A549 treated with ZK216348 at 1 μM for 4 hours (cell line): ENCODE measurements at places on chromosomes 7 and 10. TPM values are rescaled to one million over a fixed set of nuclear protein-coding genes. Genes with fewer than 3 reads are reported as not detected.

The GJD4 gene
- not detected in 5 replicates for total RNA-seq

The GALNT17 gene
- not detected in 5 replicates for total RNA-seq

The CTBP2 gene
- total RNA-seq = 92.5 to 119 TPM (median 112 TPM) in 5 replicates

The NPY gene
- not detected in 5 replicates for total RNA-seq

The CTAGE4 gene
- not detected in 5 replicates for total RNA-seq

The OR13A1 gene
- not detected in 5 replicates for total RNA-seq

The SPDYE5 gene
- not detected in 5 replicates for total RNA-seq

The MCM10 gene
- total RNA-seq = 20.0 to 30.1 TPM (median 23.6 TPM) in 5 replicates

The FAM20C gene
- 29.5 to 48.7 TPM (median 45.5 TPM) in 5 replicates for total RNA-seq

The CALCR gene
- not detected in 5 replicates for total RNA-seq

The NCF1 gene
- 0.28 TPM in 1 of 5 replicates, not detected in the others for total RNA-seq

The SLC26A3 gene
- not detected in 5 replicates for total RNA-seq

The FIS1 gene
- total RNA-seq = 113 to 155 TPM (median 140 TPM) in 5 replicates

The EEPD1 gene
- 49.8 to 67.2 TPM (median 54.4 TPM) in 5 replicates for total RNA-seq

The SLC4A2 gene
- total RNA-seq = 149 to 300 TPM (median 293 TPM) in 5 replicates

The ARPC1A gene
- total RNA-seq = 128 to 138 TPM (median 129 TPM) in 5 replicates

The GHRHR gene
- not detected in 5 replicates for total RNA-seq

The DBF4 gene
- 23.3 to 32.1 TPM (median 29.2 TPM) in 5 replicates for total RNA-seq

The SLC25A28 gene
- 21.7 to 30.5 TPM (median 26.0 TPM) in 5 replicates for total RNA-seq

The MEPCE gene
- total RNA-seq = 30.6 to 48.9 TPM (median 43.5 TPM) in 5 replicates

The GRM3 gene
- total RNA-seq = not detected in 5 replicates
